ENCODE measurements at places on chromosomes 16 and 17.

DNA sequence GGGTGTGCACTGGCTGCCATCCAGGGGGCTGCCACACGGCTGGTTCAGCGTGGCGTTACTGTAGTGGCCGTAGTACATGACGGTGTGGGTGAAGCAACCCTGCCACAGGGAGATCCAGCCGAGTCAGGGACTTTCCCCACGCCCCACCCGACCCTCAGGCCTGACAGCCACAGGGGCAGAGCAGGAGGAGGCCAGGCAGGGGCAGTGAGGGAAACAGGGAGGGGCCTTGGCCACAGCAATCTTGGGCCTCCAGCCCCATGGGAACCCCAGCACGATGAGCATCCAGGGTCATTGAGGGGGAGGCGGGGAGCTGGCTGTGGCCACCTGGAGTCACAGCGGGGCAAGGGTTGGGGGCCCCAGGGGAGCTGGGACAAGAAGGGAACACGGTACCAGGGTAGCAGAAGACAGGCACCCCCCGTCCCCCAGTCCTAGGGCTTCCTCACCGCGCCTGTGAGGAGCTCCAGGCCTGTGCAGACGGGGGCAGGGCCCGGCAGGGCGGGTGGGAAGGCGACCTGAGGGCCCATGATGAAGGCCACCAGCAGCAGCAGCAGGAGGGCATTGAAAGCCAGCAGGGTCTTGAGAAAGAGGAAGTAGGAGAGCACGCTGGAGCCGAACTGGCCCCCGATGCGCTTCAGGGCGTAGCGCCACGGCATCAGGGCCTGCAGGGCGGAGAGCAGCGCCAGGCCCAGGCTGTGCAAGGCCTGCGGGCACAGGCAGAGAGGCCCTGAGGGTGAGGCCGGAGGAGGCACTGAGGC lies 4.3 kb downstream of the TMC6 start:
- no peak for DNase-seq

DNA sequence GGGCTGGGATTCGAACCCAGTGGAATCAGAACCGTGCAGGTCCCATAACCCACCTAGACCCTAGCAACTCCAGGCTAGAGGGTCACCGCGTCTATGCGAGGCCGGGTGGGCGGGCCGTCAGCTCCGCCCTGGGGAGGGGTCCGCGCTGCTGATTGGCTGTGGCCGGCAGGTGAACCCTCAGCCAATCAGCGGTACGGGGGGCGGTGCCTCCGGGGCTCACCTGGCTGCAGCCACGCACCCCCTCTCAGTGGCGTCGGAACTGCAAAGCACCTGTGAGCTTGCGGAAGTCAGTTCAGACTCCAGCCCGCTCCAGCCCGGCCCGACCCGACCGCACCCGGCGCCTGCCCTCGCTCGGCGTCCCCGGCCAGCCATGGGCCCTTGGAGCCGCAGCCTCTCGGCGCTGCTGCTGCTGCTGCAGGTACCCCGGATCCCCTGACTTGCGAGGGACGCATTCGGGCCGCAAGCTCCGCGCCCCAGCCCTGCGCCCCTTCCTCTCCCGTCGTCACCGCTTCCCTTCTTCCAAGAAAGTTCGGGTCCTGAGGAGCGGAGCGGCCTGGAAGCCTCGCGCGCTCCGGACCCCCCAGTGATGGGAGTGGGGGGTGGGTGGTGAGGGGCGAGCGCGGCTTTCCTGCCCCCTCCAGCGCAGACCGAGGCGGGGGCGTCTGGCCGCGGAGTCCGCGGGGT lies at the start of gene CDH1:
CDH1 (plus strand) TSS at position 247 of the 684 bp plus-strand sequence; CDS start at position 371, 124 bp downstream.
- DNase-seq, result no peak

- no peak for DNase-seq
Observed at GRCh38 chr16:73205153-73205886, 157.4 kb upstream of the ZFHX3 start.

- no peak for DNase-seq
Observed at GRCh38 chr16:15808071-15808470, 48.8 kb downstream of the MYH11 start.

DNA sequence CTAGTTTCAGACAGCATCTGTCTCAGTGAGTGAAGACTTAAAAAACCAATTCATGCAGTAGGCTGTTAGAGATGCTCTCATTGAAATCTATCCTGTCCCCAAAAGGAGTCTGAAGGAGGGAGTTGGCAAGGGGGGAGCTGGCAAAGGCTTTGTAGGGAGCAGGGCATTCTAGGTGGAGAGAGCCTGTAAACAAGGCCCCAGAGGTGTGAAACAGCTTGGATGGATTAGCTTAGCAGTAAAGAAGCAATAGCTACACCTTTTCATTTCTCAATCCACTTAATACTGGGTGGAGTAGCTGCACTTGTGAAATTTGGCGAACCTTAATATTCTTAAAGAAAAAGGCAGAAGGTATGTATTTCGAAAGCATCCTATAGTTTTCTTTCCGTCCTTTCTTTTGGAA lies 61.8 kb downstream of the KSR1 start:
- DNase-seq, result no peak

DNA sequence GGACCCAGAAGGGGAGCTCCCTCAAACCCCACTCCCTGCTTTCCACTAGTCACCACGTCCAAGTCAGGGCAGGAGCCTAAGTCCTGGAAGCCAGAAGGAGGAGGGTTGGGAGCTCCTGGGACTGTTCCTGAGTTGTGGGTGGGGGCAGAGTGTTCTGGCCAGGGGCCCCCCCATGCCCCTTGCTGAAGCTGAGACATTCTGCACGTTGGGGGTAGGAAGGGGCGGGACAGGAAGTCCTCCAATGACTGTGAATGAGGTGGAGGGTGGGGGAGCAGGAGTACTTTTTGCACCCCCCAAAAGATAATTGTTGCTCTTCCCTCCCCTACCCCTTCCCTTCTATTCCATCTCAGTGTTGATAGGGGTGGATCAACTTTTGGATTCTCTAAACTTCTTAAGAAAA lies 21.4 kb upstream of the C17orf113 start:
- DNase-seq, result no peak
